ENCODE measurements at places on chromosomes 5 and 9.
A peak's percentile ranks its signal among the peaks of the same experiment; 100 is the strongest.

DNA sequence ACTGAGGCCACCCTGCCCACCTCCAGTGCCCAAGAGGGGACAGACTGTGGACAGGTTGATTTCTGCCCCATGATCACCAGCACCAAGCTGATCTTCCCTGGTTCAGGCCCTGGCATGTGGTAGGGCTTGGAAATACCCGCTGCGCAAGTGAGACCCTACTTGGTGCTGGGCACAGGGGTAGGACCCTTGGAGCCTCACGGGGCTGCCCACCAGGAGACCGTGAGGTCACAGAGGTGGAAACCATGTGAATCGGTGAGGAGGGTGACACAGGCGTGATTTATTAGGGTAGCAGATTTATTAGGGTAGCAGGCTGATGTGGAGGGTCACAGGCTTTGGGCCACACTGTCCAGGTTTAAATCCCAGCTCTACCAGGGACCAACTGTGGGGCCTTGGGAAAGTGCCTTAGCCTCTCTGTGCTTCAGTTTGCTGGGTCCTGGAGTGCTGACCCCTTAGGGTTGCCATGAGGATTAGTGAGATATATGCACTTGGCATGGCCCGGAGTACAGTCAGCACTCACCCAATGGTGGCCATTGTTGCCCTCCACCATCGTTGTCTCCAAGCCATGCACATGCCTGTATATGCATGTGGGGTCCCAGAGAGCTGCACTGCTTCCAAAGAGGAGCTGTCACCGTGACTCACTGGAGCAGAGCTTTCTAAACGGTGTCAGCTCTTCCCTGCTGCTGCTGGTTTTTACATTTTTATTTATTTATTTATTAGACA lies 20.9 kb upstream of the DUSP1 start:
- no peak for DNase-seq

DNA sequence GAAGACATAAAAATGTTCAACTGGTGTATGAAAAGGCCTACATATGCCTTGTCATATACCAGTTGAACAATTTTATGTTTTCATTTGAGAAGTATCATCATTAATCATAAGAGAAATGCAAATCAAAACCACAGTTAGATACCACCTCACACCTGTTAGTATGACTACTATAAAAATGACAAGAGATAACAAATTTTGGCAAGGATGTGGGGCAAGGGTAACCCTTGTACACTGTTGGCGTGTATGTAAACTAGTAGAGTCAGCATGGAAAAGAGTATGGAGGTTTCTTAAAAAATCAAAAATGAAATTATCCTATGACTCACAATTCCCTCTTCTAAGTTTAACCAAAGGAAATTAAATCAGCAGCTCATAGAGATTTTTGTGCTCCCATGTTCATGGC lies 250.4 kb upstream of the ST8SIA4 start:
- DNase-seq: no peak

- no peak for DNase-seq
Observed at GRCh38 chr9:116155698-116156039, 2.1 kb downstream of the PAPPA start.

GRCh38 chr5:153767221-153768188 lies 271.2 kb downstream of the FAM114A2 start:
- no peak for DNase-seq

GRCh38 chr9:121892706-121893105 lies 200.4 kb downstream of the TTLL11 start:
- DNase-seq: no peak

- no peak for DNase-seq
Observed at GRCh38 chr9:121811140-121811539, 159.7 kb downstream of the DAB2IP start.

GRCh38 chr5:10528827-10529226 lies 35.0 kb upstream of the ANKRD33B start:
- no peak for DNase-seq

DNA sequence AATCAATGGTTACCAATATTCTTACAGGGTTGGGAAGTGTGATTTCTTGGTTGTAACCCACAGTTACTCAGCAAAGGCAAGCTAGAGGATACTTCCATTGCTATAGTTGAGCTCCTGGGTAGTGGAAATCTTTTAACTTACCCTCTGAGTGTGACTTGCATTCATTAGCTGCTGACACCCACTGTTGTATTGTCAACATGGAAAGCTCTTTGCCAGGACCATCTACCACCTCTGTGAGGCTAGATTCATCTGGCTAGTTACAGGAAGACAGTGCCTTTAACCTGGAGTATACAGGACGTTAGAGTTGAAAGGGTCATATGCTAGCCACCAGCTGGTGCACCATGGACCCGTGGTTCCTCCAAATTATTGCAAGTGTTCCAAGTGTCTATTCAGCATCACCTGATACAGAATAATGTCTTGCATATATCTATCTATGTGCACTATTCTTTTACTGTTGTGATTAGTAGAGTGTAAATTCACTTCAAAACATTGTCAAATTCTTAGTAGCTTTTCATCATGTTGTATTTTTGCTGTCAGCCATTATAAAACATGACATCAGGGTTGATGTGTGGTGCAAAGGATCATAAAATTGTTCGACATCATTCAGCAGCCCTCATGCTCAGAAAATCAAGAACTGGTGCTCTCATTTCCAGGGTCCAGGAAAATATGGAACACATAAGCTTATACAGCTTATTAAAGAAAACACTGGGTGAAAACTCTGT lies 239.0 kb downstream of the PJA2 start:
- no peak for DNase-seq

GRCh38 chr5:171422902-171423663 lies 3.6 kb downstream of the FGF18 start:
- no peak for DNase-seq

DNA sequence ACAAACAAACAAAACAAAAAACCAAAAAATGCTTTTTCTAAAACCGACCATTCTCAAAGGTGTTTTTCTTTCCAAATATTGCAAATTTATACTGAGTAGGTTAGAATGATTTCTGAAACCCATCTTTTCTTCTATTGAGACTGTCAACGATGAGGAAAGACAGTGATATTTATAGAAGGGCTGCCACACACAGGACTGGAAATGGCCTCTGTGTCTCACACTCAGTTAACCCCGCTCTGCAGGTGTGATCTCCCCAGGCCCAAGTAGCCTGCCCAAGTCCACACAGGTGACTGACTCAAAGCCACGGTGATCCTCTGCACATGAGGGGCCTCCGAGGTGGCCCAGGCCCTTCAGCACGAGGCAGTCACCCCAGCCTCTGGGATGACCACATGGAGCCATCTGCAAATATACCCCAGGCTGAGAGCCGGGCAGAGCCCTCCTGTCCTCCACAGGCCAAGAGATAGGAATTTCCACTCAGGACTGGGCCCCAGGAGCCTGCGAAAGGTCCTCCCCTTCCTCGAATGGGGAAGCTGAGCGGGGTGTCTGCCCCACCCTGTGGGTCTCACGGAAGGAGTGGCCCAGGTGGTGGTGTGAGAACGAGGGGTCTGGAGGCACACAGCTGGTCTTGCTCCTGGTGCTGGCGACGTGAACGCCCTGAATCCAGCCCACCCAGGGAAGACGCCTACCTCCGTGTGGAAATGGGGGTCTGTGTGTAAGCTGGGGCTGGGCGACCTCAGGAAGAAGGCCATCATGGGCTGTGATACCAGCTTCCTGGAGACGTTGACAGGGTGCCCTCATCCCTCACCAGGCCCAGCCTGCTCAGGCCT lies 53.0 kb upstream of the PHYKPL start:
- no peak for DNase-seq

GRCh38 chr9:90188656-90189055 lies 454.0 kb downstream of the DIRAS2 start:
- DNase-seq: no peak

GRCh38 chr5:163815240-163815791 lies 309.9 kb downstream of the MAT2B start:
- no peak for DNase-seq

GRCh38 chr9:110912419-110913291 lies 125.6 kb downstream of the LPAR1 start:
- DNase-seq: no peak

GRCh38 chr5:168365581-168366081 lies 74.2 kb downstream of the WWC1 start:
- DNase-seq: no peak

GRCh38 chr5:157476702-157477408 lies 16.8 kb downstream of the NIPAL4 start:
- DNase-seq: peak; percentile 25

DNA sequence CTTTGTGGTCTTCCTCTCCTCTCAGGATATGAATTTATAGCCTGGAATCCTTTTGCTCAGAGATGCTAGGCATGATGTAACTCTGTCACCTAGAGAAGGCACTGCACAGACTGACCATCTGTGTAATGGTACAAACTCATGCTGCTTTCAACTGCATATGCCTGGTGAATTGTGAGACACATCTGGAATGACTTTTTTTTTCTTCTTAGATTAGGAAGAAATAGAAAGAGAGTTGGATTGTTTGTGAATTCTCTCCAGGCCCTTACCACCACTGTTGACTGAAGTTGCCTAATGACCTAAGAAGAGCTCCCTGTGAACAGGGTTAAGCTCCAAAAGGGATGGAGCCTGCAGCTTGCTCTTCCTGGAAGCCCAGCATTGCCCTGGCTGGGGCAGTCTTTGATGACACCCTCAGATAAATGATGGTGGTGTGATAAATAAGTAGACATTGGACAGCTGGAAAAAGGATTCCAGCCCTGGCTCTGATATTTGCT lies 47.8 kb upstream of the TRIM32 start:
- no peak for DNase-seq

DNA sequence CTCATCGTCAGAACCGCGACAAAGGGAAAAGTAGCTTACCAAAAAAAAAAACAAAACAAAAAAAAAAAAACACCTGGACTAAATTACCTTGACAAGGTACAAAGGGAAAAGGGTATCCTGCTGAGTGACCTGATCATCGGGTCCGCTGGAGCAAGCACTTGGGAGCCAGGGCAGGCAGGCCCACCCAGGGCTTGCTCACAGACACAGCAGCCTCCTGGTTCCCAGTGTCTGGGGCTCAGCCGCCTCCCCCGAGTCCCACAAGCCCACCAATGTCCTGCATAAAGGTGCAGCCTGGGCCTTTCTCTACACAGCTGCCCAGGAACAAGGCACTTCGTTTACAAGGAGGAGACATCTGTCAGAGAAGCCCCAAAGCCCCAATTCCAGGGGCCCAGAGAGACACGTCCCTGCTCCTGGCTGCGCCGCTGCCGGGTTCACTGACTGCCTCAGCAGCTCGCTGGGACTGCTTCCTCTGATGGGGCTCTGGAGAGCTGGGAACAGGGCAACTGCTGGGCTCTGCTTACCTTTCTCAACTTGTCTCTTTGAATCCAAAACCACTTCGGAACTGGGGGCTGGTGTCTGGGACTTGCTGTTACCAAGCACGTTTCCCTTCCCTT lies 63.4 kb downstream of the GOLM1 start:
- DNase-seq: no peak

GRCh38 chr9:109270971-109271925 lies 49.6 kb downstream of the EPB41L4B start:
- DNase-seq: no peak

DNA sequence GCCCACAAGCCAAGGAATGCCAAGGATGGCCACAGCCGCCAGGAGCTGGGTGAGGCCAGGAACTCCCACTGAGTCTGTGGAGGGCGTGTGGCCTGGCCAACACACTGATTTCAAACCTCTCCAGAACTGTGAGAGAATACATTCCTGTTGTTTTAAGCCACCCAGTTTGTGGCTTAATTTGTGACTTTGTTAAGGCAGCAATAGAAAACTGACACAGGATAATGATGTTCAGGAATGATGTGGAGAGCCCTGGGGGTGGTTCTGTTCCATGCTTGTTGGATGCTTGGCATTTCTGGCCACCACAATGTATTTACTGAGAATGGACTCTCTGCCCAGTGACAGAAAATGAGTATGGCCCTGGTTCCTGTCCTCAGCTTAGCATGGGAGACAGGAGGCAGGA lies 82.8 kb downstream of the DAP start:
- DNase-seq: no peak

GRCh38 chr5:15183520-15183919 lies 311.9 kb upstream of the ANKH start:
- DNase-seq: no peak

- no peak for DNase-seq
Observed at GRCh38 chr9:76101491-76101890, 211.0 kb downstream of the PCSK5 start.

- DNase-seq: no peak
Observed at GRCh38 chr5:24226479-24226878, 418.3 kb downstream of the CDH10 start.

DNA sequence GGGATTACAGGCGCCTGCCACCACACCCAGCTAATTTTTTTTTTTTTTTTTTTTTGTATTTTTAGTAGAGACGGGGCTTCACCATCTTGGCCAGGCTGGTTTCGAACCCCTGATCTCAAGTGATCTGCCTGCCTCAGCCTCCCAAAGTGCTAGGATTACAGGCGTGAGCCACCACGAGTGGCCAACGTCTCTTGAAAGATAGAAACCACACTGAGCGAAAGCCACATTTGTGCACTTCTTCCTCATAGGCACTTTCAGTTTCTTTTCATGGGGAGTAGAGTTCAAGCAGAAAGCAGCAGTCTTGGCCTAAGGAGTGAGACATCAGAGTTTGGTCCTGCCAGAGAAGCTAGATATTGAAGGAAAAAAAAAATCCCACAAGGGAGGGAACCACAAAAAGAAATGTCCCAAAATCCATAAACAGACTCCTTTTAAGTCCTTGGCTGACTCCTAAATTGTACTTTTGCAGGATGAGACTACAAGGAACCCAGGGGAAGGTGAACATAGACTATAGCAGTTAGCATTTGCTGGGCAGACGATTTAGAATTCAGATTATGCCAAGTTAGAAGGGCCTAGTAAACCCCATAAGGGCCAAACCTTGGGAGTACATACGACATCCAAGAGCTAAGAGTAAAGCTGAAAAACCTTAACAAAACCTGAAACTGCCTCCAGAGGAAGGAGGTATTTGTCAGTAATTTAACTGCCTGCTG lies 43.9 kb upstream of the GLIPR2 start:
- peak; percentile 48 for DNase-seq

DNA sequence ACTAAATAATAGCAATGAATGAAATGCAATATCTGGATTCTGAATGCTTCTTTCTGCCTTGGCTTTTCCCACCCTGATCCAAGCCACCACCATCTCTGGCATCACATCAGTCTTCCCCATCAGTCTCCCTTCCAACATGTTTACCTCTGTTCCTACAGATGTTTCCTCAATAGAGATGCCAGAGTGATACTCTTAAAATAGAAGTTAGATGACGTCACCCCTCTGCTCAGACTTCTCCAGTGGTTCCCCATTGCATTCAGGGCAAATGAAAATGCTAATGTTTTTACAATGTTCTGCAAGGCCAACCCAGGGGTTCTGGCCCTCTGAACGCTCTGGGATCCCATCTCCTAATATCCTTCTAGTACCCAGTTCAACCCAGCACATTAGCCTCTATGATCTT lies 305.8 kb downstream of the TRIM32 start:
- DNase-seq: no peak

DNA sequence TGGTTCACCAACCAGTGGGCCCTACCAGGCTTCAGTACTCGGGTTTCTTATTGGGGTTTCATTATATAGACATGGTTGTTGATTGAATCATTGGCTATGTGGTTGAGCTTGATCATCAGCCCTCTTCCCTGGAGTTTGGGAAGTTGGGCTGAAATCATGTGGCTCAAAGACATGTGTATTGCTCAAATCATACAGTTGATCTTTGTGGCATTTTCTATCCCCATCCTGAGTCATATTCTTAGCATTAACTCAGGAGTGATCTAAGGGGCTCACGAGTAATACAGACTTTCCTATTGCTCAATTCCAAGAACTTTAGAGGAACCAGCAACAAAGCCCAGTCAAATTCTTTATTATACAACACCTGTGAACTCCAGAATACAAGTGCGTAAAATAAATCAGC lies 66.2 kb downstream of the SMC5 start:
- no peak for DNase-seq

- DNase-seq: no peak
Observed at GRCh38 chr9:98698856-98699255, 9.9 kb downstream of the GABBR2 start.

GRCh38 chr9:138117836-138118235 lies 240.3 kb downstream of the CACNA1B start:
- DNase-seq: no peak

Measured in activated naive CD4-positive, alpha-beta T cell treated with Interleukin-2 at 50 U/mL for 16 hours (primary cell).